ENCODE measurements at places on chromosomes 11 and 22.
A peak's percentile ranks its signal among the peaks of the same experiment; 100 is the strongest.

GRCh38 chr11:10623797-10624761 is 55.6 kb upstream of the LYVE1 start:
- DNase-seq = peak; percentile 47

GRCh38 chr22:34986523-34986922 is 79.4 kb upstream of the ISX start:
- no peak for DNase-seq

GRCh38 chr11:70326365-70326811 is 55.9 kb downstream of the PPFIA1 start:
- no peak for DNase-seq

DNA sequence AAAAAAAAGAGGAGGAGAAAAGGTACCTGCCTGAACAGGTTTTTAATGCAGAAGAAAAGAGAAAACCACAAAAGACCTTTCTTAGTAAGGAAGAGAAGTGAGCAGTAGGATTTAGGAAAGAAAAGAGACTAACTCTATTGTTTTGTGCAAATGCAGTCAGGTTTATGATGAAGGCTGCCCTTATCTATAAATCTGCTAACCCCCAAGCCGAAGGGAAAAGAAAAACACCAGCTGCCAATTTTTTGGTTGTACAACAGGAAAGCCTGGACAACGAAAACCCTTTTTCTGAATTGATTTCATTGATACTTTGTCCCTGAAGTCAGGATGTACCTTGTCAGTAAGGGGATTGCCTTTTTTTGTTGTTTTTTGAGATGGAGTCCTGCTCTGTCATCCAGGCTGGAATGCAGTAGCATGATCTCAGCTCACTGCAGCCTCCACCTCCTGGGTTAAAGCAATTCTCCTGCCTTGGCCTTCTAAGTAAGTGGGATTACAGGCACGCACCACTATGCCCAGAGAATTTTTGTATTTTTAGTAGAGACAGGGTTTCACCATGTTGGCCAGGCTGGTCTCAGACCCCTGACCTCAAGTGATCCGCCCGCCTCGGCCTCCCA is 21.2 kb downstream of the POLD4 start:
- no peak for DNase-seq

GRCh38 chr11:102882389-102883024 is 7.7 kb upstream of the MMP12 start:
- DNase-seq = no peak

GRCh38 chr11:27282806-27283205 is 80.2 kb downstream of the CCDC34 start:
- no peak for DNase-seq

- no peak for DNase-seq
Observed at GRCh38 chr22:37739611-37740049, 42.8 kb downstream of the TRIOBP start.

GRCh38 chr11:34145073-34145472 is 39.6 kb downstream of the NAT10 start:
- DNase-seq = no peak

- DNase-seq = no peak
Observed at GRCh38 chr11:82733444-82734119, at the start of gene FAM181B. FAM181B (minus strand) TSS chr11:82733864; CDS start chr11:82733729, 135 bp downstream.

DNA sequence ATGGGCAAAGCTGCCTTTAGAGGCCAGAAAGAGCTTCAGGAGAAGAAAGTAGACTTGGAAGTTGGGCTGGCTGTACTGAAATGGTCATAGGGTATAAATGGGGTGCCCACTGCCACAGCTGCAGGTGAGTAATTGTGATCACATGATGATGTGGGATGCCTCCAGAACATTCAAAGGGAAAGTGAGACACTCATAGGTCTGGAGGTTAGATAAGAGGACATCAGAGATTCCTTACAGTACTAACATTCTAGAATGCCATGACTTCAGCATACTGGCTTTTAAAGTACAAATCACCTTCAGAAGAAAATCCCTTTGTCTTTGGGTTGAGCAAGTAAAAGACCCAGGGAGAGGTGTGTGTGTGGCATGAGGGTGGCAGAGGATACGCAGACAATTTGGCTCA is 419.2 kb downstream of the TENM4 start:
- DNase-seq = no peak

- DNase-seq = no peak
Observed at GRCh38 chr11:79285756-79286155, 155.1 kb downstream of the TENM4 start.

- DNase-seq = no peak
Observed at GRCh38 chr11:1622086-1622485, at the start of gene KRTAP5-4. KRTAP5-4 (minus strand) TSS chr11:1622138; CDS start chr11:1622093, 45 bp downstream.

GRCh38 chr11:41457216-41458014 is 2.0 kb downstream of the LRRC4C start:
- DNase-seq = peak; percentile 6

DNA sequence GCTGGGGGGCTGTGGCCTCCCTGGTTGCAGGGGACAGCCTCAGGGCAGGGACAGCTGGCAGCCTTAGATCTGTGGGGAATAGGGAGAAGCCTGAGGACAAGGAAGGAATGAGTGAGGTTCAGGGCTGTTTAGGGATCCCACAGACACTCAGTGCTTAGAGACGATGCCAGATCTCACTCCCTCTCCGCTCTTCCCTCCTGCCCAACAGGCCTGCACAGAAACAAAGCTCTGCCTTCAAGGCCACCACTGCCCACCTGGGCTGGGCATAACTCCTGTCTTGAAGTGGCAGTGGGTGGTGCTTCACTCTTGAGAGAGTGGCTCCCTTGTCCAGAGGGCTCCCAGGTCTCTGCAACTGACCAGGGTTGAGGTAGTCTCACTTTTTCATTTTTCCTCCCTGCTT is 13.1 kb upstream of the CENATAC start:
- DNase-seq = no peak

GRCh38 chr11:78332174-78332866 is 85.3 kb downstream of the GAB2 start:
- no peak for DNase-seq

- no peak for DNase-seq
Observed at GRCh38 chr22:30175690-30176288, 70.8 kb downstream of the LIF start.

DNA sequence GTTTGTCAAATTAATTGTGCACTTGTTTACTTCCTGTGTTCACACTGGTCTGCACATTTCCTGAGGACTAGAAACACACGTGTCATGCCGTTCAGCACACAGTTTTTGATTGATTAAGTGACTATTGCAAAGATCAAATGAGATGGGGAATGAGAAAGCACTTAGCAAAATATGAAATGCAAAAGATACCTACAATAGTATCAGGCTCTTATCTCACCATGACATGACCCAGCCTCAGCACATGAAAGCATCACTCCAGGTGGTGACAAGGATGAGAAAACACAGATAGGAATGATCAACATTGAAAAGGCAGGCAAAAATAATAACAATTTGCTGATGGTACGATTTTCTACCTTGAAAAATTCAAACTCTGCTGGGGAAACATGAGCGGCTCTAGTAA is 42.1 kb upstream of the TP53I11 start:
- DNase-seq = no peak

- peak; percentile 98 for DNase-seq
Observed at GRCh38 chr11:96307776-96308140, 35.2 kb downstream of the MAML2 start.

DNA sequence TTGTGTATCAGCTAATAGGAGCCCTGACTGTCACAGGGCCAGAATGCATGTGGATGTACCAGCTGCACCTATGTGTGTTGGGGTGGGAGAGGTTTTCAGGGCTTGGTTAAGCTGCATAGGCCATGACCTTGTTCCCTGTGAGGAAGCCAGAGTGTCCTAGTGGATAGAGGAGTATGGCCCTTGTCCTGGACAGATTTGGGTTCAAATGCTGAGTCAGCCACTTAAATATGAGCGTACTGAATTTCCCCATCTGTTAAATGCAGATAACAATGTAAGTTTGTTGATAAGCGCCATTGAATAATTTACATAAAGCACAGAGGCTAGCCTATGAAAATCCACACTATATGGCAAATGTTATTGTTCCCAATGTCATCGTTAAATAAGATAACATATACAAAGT is 74.4 kb downstream of the PANX1 start:
- DNase-seq = no peak

DNA sequence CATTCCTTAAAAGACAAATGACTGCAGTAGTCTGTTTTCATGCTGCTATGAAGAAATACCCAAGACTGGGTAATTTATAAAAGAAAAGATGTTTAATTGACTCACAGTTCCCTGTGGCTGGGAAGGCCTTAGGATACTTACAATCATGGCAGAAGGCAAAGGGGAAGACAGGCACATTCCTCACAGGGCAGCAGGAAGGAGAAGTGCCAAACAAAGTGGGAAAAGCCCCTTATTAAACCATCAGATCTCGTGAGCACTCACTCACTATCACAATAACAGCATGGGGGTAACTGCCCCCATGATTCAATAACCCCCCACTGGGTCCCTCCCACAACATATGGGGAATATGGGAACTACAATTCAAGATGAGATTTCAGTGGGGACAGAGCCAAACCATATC is 16.4 kb upstream of the OR2AT4 start:
- DNase-seq = no peak
